ENCODE measurements at places on chromosomes 5 and 9.

DNA sequence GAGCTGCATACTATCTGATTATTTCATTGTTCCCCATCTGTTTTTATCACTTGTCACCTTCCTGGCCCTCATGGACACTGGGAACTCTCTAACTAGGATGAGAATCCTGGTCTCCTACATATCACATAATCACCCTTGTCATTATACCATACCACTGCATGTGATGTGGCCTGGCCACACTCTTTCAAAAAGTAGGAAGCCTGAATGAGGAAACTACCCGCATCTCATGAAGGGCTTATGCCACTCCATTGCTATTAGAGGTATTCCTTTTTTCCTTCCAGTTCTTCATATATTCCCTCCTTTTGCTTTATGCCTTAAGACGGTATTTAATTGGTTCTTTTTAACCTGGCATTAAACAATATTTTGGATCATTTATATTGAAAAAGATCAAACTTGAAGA is 1341.4 kb upstream of the NUDT12 start:
- no peak for DNase-seq

DNA sequence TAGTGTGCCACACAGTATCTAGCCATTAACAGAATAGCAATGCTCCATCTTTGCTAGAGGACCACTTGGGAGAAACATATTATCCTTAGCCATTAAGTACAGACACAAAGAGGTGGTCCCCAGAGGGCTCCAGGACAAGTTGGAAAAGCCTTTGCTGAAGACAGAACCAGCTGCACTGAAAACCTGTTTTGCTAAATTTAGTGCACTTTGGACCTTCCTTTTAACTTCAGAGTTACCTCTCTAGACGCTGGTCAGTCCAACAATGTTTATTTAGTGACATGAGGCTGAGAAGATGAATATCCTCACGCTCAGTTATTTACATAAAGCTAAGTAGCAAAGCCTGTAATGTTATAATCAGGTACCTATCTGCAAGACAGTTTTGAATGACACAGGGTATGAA is 265.0 kb upstream of the ZNF608 start:
- DNase-seq, result no peak

DNA sequence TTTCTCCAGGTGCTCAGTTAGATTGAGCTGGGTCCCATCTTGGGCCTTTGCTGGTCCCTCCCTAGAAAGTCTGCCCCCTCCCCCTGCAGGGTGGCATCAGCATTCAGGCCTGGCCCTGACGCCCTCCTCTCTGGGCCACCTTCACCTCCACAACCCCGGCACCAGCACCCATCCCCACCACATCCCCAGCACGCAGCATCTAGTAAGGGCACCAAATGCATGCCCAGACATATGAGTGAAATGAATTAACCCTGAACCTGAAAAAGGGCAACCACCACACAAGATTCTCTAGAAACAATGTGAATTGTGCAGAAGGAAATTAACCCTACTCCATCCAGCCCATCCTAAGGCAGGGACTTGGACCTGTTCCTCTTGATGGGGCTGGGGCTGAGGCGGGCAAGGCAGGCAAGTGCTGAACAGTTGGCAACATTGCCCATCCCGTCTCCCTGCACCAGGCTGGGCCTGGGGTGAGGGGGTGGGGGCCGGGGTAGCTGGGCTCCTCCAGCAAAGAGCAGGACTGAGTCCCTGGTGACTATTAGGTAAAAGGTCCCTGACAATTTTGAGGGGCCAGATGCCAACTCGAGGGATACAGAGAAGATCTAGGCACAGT is 125.9 kb downstream of the KCNIP1 start:
- DNase-seq, result no peak

DNA sequence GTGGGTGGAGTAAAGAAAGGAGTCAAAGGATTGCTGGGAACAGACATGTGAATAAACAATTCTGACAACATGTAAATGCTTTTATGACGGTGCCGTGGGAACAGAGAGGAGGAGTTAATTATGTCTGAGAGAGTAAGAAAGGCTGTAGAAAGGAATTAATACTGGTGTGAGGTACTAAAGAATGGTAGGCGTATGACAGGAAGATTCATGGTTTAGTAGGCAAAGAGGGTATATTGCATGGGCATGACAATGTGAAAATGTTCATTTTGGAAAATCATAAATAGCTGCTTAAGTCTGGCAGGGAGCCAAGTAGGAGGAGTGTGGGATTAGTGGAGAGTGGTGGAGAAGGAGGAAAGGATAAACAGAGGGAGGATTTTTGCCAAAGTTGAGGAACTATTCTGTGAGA is 19.7 kb downstream of the NAA35 start:
- no peak for DNase-seq

DNA sequence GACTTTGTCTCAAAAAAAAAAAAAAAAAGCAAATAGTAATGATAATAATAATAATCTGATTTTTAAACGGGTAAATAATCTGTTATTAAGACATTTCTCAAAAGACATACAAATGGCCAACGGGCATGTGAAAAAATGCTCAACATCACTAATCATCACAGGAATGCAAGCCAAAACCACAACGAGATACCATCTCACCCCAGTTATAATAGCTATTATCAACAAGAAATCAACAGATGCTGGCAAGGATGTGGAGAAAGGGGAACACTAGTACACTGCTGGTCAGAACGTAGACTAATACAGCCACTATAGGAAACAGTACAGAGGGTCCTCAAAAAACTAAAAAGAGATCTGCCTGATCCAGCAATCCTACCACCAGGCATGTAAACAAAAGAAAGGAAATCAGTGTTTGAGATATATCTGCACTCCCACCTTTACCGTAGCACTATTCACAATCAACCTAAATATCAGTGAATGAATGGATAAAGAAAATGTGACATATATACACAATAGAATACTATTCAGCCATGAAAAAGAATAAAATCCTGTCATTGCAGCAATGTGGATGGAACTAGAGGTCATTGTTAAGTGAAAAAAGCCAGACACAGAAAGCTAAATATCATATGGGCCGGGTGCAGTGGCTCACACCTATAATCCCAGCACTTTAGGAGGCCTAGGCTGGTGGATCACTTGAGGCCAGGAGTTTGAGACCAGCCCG is 24.9 kb downstream of the VAV2 start:
- DNase-seq, result no peak

DNA sequence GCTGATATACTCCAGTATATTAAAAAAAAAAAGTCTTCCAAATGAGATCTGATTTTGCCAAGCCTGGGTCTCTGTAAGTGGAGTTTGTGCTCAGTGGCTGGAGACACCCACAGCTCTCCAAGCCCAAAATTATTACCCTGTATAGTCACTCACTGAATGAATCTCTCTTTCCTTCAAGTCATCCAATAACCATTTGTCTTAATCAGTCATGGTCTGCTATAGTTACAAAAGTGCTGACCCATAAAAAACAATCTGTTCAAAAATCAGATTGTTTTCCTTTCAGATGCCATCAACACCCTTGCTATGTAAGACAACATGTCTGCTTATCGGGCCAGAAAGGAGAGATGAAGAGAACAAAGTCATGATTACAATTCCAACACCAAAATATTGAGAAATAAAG is 159.4 kb upstream of the FST start:
- no peak for DNase-seq

DNA sequence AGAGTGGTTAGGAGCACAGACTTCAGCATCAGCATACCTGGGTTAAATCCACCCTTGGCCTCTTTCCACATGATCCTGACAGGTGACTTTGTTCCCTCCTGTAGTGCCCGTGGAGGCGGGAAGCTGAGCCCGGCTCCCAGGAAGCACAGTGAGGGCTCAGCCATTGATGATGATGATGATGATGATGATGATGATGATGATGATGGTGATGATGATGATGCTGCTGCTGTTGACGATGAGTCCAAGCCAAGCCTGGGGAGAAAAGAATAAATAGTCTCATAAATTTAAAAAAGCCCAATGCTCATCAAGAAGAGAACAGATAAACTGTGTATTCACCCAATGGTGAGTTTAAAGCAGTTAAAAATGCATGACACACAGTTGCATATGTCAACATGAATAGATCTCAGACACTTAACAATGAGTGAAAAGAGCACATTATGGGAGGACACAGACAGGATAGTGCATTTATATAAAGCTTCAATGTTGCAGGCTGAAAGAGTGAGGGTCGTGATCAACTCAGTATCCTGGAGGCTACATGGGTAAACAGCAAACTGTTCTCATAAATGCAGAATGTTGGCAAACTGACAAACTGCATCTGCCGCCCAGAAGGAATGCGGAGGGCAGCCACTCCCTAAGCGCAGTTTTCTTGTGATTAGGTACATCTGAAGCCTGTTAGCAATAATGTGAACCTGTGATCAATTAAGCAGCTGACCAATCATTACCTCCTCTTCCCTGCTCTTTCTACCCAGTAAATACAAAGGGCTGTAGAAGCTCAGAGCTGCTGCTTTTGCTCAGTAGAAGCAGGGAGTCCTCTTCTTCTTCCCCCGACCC is 11.7 kb upstream of the CFAP157 start:
- DNase-seq, result no peak
